ENCODE measurements at places on chromosomes 3 and 15.

GRCh38 chr3:45026038-45026437, at the start of gene CLEC3B:
Gene CLEC3B (plus strand): TSS chr3:45026303. CDS start chr3:45026363, 60 bp downstream.
- no peak for DNase-seq

- no peak for DNase-seq
These were observed 31.8 kb downstream of the CCNL1 start for GRCh38 chr3:157127831-157128767.

GRCh38 chr3:150925751-150926201, 20.5 kb upstream of the MINDY4B start:
- DNase-seq = no peak

DNA sequence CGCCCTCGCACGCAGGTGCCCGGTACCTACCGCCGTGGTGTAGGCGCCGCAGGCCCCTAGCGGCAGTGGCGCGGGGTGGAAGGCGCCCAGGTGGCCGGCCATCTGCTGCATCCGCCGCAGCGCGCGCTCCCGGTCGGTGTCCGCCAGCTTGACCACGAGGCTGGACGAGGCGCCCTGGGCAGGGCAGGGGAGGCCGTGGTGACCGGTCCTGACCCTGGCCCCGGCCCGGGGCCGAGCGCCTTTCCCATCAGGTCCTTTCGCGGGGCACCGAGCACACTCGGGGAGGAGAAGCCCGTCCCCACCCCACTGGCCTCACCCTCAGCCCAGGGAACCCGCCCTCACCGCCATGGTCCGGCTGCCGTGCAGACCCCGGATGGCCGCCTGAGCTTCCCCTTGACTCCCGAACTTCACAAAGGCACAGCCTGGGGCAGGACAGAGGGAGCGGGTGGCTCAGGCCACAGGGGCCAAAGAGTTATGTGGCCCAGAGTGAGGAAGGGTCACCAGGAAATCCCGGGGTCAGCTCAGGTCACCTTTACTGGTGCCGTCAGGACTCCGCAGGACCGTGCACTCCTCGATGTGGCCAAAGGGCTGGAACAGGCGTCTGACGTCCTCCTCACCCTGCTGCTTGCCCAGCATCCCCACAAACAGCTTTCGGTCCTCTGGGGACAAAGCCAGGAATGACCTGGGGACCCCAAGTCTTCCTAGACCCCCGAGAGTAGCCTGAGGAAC, 17.4 kb upstream of the PARP6 start:
- DNase-seq = no peak

GRCh38 chr15:100783760-100784492, 95.7 kb upstream of the ALDH1A3 start:
- no peak for DNase-seq

- no peak for DNase-seq
These were observed 100.3 kb downstream of the ZIC1 start for GRCh38 chr3:147509448-147509847.

- no peak for DNase-seq
These were observed 46.7 kb upstream of the MYZAP start for GRCh38 chr15:57544848-57545480.
